ENCODE measurements at places on chromosomes 12 and 14.

DNA sequence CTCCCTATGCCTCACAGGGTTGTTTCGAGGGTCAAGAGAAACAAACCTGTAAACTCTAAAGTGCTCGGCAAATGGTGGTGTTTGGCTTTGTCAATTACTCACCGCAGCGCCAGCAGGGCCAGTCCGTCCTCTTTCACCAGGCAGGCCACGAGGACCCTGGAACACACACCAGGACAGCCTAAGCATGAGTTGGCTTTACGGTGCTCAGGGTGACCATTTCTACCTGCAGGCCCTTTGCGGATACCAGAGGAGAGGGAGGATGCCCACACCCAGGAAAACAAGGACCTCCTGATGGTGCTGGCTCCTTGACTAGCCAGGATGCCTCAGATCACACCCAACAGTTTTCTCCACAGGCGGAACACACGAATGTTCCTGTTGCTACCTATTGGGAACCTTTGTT lies 11.5 kb downstream of the COL2A1 start:
- no peak for DNase-seq

DNA sequence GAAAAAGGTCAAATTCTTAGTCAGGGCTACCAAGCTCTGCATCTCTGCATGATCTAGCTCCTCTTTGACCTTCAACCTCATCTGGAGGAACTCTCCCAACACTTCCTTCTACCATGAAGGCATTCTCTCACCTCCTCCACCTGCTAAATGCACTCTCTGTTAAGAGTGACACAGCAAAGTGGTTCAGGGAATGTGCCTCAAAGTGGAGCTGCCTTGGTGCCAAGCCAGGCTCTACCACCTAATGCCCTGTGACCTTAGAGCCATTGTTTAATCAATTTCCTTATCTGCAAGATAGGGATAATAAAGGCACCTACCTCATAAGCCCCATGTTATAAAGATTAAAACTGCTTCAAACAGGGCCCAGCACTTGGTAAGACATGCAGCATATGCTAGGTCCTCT lies 236.7 kb downstream of the ANO2 start:
- DNase-seq, result no peak

- DNase-seq, result no peak
Measured at GRCh38 chr14:101037021-101037817, 133.7 kb upstream of the RTL1 start.

GRCh38 chr14:94992046-94992445 lies 165.3 kb downstream of the DICER1 start:
- no peak for DNase-seq

Data from WERI-Rb-1 (cell line).